ENCODE measurements at places on chromosomes 7 and 10.

DNA sequence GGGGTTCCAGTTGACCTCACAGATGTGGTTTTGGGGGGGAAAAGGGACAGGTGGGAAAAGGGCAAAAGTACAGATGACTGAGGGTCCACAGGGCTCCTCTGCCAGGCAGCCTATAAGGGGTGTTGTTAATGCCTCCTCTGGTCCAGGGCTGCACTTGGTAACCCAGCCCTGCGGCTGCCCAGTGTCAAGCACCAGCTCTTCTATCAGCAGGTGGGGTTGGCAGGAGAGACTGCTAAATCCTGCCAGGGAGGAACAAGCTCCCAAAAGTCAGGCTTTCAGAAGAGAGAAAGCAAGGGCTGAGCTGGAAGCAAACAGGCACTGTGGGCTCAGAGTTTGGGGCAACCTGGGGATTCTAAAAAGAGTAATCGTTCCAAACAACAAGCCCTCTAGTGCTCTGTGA lies 39.1 kb downstream of the LRRC20 start:
- no peak for DNase-seq

GRCh38 chr7:121404348-121404747 lies 8.2 kb upstream of the FAM3C start:
- DNase-seq, result no peak

DNA sequence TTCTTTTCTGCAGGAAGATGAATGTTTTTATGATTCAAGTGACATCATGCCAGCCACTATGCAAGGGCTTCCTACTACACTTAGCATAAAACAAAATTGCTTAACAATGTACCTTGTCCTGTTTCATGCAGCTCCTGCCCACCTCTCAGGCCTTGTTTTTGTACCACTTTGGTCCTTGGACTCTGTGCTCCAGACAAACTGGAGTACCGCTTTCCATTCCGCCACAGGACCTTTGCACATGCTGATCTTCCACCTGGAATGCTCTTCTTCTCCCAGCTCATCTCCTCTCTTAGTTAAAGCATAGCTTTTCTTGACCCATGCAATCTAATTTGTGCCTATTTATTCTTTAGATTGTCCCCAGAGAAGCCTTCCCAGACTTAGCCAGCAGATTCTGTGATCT lies 77.5 kb upstream of the STK17A start:
- no peak for DNase-seq

GRCh38 chr7:70523249-70523988 lies 608.5 kb upstream of the GALNT17 start:
- no peak for DNase-seq

GRCh38 chr10:61621605-61622051 lies 41.1 kb upstream of the CABCOCO1 start:
- DNase-seq, result no peak

GRCh38 chr7:47389923-47390630 lies 191.8 kb downstream of the TNS3 start:
- no peak for DNase-seq

DNA sequence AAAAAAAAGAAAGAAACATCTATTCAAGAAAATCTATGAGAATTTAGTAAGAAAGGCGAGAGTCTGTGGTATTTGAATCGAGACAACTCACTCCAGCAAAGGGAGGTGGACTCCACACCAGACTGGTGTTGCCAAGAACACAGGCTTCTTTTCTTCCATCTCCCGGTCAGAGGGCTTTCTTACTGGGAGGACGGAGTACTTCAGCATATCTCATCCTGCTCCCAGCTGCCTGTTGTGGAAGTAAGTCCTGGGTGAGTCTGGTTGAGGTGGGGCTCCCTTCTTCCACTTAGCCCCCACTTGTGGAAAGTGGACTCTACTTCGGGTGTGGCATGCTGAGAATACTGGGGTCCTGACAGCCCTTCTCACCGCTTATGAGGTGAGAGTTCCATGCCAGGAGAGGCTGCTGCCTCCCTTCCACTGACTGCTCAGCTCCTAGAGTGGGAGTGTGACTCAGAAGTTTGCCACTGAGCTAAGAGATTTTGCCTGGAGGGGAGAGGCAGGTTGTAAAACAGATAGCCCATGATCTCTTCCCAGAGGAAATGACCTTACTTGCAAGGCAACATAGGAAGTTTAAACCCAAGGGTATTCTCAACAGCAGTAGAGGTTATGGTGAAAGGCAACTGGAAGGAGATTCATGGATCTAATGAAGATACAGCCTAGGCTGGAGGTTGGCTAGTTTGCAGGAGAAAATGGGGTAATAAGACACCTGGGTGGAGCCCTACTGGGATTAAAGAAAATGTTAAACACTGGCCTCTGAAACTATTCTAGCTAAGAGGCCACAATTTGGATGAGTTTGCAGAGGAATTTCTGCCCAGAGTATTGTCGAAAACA lies 3.5 kb upstream of the NACAD start:
- DNase-seq, result no peak

DNA sequence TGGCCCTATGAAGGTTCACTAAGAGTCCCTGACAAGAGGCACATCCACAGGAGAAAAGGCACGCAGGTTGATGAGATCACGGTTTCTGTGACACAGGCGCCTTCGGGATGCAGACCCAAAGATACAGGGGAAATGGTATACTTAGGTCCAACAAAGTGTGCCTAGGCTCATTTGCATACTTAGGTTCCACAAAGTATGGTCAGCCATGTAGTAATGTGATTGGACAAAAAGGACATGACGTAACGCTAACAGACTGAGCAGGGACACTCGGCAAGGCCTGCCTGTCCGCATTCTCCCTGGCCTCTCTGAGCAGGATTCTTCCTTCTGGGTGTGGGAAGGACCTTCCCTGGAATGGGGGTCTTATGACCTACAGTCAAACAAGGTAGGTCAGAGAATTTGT lies 190.6 kb downstream of the CELF2 start:
- DNase-seq, result no peak

DNA sequence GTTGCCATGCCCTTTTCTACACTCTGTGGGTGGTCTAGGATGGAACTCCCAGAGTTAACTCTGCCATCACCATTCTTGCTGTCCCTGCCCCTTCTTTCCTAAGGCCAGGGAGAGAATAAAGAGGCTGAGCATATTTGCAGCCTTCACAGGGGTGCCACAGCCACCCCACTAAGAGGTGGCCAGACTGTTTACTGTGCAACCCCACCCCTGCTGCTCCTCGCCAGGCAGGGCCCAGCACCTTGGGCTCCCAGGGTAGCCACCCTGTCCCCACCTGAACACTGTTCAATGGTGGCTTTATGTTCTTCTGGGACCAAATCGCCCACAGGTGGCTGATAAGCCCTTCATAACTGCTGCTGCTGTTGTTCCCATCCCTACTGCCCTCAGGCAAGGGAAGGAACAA lies 198.9 kb downstream of the SNX13 start:
- no peak for DNase-seq

DNA sequence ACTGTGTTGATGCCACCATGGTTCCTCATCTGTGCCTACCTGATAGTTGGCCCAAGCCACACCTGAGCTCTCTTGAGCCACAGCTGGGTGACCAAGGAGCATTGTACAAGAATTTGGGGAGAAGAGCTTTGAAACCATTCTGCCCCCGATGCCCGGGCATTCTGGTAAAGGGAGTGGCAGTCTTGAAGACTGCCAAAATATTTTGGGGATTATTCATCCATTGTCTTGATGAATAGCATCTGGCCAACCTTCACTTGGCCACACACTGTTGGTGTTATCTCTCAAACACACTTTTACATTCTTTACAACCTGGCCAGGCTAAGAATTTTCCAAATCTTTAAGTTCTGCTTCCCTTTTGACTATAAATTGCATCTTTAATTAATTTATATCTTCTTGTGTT lies 113.1 kb upstream of the PCBD1 start:
- no peak for DNase-seq

GRCh38 chr7:44376429-44377133 lies 51.2 kb upstream of the CAMK2B start:
- no peak for DNase-seq

DNA sequence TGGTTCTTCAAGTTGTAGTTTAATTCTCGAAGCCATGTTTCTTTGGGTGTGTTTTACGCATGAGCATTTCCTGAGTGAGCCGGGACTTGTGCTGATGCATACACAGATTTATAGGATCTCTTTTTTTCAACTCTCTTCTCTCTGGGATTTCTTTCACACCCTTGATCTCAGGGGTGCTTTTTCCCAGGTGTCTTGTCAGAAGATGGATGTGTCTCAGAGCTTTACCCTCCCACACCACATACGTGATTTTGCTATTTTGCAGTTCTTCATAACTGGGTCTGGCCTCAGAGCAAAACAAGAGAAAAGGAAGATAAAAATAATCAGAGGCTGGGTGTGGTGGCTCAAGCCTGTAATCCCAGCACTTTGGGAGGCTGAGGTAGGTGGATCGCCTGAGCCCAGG lies 177.0 kb downstream of the CAMK1D start:
- no peak for DNase-seq

- DNase-seq, result no peak
These were observed 9.5 kb downstream of the PNLIPRP3 start for GRCh38 chr10:116437076-116437692.

- no peak for DNase-seq
These were observed 61.7 kb downstream of the PROSER2 start for GRCh38 chr10:11884706-11885423.

DNA sequence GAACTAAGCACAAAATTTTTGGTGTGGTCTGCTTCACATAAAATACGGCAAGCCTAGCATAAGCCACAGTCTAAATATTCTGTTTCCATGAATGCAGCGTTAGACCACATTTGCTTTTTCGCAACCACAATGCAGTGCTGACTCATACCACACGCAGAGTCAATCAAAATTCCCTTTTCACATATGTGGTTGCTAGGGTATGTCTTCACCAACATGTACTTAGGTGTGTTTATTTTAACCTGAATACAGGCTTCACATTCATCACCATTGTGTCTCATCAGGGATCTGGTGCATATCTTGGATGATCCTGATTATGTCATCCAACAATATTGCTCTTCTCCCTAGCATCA lies 90.8 kb downstream of the CHN2 start:
- no peak for DNase-seq

- DNase-seq, result no peak
These were observed 29.0 kb downstream of the PRPF18 start for GRCh38 chr10:13615650-13616300.

DNA sequence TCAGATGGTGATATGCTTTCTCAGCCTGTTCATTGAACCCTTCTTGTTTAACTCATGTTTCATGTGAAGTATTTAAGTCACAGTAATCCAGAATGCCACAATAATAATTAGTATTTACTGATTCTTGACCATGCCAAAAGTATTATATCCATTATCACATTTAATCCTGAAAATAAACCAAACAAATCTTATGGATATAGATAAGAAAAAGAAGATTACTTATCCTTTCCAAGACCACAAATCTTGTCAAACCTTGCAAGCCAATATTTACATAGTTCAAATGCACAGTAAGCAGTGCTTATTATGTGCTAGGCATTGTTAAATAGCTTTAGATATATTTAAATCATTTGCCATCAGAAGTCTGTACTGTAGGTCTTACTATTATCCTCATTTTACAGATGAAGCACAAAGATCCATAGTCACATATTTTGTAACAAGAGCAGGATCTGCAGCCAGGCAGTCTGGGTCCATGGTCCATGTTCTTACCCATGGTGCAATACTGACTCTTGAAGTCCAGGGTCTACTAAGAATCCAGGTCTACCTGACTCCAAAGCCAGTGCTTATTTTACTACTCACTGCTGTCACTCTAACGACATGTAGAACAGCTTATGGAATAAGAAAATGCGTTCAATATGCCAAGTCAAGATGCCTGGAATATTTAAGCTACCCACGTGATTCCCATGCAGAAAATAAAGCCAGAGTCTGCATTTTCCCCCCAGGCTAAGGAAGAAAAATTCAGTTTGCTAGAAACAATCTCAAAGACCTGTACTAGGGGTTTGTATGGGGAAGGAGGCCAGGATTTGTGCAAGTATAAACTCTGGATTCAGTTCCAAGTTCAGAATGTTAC lies 984.8 kb upstream of the LRRTM3 start:
- no peak for DNase-seq

DNA sequence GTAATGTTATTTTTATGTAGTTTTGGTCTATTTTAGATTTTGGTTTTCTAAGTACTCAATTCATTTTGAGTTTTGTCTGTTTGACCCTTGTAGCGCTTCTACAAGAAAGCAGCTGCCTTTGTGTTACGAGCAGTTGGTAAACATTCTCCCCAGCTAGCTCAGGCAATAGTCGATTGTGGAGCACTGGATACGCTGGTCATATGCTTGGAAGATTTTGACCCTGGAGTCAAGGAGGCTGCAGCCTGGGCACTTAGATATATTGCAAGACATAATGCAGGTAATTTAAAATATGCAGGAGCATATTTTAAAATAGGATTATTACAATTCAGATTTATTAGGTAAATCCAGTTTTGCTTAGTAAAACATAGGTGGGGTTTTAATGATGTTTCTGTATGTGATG lies 23.1 kb downstream of the SPAG6 start:
- no peak for DNase-seq

DNA sequence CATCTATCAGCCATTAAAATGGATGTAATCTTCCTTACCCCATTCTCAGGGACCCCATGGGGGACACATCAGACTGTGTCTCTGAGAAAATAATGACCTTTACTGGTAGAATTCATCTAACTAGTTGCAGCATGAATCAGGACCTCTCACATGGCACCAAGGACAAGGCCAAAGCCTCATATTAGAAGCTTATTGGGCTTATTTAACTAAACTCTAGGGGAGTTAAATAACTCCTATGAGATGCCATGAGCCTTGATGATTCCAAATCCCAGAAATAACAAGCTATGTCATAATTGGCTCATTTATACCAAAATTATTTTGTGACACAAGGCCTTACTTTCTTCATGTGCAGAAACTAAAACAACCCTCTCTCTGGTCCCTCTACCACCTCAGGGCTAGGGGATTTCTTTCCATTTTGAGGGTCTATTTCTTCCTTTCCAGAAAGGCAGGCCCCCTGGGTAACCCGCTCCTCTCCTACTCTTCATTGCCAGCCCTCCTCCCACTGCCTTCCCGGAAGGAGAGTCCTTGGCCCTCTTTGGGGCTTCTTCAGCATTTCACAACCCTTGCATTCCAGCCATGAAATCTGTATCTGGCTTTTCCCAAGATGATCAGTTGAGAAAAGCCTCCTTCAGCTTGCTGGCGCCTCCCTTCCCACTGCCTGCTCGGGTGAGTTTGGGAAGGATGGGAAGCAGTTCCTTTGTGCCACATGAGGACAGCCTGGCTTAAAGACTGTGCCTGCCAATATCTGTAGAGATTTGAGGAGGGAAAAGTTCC lies 41.8 kb upstream of the TRIM8 start:
- no peak for DNase-seq

DNA sequence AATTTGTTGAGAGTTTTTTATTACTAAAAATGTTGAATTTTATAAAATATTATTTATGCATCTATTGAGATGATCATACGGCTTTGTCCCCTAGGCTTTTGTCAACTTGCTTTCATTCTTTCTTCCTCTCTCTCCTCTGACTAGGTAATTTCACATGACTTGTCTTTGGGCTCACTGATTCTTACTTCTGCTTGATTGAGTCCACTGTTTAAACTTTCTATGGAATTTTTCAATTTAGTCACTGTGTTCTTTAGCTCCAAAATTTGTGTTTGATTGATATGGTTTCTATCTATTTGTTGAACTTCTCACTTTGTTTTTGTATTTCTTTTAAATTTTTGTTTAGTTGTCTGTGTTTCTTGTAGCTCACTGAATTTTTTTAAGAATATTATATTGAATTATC lies 65.9 kb upstream of the PTPRZ1 start:
- DNase-seq, result no peak
